Stimulated activated CD8-positive, alpha-beta memory T cell treated with anti-CD3 and anti-CD28 coated beads, Interleukin-15, amount 100 ng/mL, for 48 hours (primary cell): ENCODE measurements at places on chromosomes 6 and 20.

GRCh38 chr6:149503872-149504271 is 19.1 kb upstream of the ZC3H12D start:
- no peak for DNase-seq

GRCh38 chr6:75563032-75563431 is 38.6 kb upstream of the SENP6 start:
- DNase-seq = no peak

DNA sequence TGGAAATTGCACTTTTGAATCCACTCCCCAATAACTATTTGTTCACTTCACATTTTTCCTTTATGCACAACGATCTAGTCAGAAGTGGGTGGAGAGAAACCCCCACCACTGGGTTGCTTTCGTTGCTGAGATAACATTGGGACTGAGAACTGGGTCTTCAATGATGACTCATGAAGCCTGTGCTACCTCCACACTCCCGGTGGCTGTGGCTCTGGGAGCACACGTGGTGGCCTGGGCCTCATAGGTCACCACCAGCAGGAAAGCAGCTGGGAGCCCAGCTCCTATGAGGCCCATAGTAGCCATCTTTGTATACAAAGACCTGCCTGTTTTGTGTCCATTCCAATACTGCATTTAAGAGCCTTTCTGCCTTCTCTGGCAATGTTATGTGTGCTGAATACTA is 178.0 kb upstream of the SASH1 start:
- no peak for DNase-seq

GRCh38 chr6:156943166-156943565 is 166.0 kb downstream of the ARID1B start:
- no peak for DNase-seq

GRCh38 chr6:98946879-98947410 is 801 bp downstream of the FBXL4 start:
- DNase-seq = no peak

DNA sequence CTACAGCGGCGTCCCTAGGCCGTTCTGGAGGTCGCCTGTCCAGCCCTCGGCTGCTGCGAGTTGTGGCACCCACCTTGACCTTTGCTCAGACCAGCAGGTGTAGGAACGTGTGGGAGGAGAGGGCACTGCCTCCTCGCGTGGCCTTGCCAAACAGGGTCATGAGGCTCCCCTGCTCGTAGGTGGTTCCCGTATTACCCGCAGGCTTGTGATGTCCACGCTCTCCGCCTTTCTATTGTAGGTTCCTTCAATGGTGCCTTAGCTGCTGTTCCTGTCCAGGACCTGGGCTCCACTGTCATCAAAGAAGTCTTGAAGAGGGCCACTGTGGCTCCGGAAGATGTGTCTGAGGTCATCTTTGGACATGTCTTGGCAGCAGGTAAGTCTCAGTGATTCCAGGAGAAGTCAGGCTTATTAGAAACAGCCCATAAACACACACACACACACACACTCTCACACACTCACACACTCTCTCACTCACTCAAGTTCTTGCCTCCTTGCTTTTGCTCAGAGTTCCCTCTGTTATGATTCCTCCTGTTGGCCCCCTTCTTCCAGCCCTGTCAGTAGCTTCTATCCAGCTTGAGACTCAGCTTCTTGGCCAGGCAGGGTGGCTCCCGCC is 942 bp downstream of the ACAT2 start:
- DNase-seq = no peak

- DNase-seq = no peak
Observed at GRCh38 chr20:59376109-59376841, 75.9 kb downstream of the EDN3 start.

DNA sequence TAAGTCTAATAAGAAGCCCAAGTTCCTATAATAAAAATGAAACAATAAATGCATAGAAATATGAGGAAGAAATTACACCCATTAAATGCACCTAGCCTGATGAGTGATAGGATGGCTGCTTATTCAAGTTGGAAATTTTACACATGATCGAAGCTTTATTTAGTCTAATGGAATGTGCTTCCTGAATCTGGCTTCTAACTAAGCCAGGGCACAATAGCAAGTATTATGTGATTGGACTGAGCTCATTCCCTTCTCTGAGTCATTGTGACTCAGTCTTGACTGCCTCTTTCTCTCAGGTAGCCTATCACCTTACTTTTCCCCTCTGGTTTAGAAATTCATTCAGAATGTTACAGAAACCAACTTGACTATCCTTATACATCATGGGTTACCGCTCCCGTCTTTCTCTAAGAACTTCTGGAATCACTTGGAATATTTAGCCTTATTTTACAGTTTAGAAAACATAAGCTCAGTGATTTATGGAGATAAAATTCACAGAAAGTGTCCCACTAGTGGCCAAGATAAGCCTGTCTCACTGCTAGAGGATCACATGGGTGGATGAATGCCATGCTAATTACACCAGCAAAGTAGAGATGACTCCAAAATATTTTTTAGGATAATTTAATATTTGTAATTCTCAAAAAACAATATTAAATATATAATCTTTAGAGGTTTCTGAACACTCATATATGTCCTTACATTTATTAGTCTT is 505.3 kb upstream of the JAG1 start:
- DNase-seq = no peak

- no peak for DNase-seq
Observed at GRCh38 chr6:912871-913835, 220.2 kb upstream of the EXOC2 start.

DNA sequence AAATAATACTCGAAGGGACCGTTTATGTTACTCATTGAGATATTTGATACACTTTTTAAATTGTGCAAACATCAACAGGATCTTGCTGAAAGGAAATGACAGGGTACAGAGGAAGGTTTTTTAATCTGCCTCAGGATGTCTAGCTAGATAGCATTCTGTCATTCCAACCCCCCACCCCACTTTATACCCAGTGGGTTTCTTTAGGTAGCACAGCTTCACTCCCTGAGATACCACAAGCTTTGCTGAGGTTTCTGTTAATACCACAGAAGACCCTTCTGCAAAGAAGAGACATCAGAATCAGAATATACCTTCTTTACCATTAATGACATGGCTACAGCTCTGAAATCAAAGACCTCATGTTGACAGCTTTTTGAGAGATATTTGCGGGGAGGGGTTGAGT is 1.3 kb downstream of the PHACTR2 start:
- DNase-seq = no peak

DNA sequence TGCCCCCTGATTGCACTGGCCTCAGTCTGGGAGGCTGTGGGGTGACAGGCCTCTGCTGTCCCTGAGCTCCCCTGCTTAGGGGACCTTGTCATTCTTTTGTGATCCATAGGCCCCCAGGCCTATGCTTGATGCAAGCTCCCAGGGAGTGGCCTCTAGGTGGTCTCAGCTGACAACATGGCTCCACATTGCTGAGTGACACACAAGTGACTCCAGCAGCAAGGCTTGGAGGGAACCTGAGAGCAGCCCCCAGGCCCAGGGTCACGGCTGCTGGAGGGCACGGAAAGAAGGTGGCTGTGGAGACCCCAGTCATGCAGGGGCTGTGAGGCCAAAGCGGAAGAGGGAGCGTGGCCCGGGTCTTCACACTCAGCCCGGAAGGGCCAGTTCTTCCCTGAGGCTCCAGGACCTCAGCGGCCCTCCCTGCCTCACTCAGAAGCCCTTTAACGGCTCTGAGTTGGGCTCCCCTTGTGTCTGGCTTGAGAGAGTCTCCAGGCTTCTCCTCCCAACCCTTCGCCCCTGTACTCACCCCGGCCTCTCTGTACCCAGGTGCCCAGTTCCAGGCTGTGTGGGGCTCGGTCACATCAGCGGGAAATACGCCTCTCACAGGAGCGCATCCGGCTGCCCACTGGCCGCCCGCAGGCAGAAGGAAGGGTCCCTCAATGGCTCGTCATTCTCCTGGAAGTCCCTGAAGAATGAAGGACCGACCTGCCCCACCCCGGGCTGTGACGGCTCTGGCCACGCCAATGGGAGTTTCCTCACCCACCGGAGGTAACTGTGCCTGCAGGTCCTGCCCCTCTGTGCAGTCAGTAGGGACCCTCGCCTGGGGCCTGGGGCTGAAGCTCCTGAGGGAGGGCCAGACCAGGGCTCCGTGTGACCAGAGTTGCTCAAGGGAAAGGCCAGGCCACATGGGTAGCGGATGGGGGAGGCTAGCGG is 23.7 kb upstream of the PCMTD2 start:
- DNase-seq = no peak

DNA sequence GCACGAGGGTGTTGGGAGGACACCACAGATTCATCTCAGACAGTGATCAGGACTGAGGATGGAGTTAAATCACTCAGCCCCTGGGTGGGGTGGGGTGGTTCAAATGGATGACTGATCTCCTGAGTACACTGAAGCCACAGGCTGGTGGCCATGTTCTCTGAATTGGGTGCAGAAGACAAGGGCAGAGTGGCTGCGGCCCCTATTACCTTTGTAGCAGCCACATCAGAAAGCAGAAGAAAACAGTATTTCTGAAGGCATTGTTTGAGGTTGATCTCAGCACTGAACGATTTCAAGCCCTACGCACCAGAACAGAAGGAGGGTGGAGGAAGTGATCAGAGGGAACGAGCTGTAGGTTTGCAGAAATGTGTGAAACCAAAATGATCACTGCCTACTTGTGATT is 71.6 kb downstream of the SH3BGRL2 start:
- DNase-seq = peak; percentile 16

DNA sequence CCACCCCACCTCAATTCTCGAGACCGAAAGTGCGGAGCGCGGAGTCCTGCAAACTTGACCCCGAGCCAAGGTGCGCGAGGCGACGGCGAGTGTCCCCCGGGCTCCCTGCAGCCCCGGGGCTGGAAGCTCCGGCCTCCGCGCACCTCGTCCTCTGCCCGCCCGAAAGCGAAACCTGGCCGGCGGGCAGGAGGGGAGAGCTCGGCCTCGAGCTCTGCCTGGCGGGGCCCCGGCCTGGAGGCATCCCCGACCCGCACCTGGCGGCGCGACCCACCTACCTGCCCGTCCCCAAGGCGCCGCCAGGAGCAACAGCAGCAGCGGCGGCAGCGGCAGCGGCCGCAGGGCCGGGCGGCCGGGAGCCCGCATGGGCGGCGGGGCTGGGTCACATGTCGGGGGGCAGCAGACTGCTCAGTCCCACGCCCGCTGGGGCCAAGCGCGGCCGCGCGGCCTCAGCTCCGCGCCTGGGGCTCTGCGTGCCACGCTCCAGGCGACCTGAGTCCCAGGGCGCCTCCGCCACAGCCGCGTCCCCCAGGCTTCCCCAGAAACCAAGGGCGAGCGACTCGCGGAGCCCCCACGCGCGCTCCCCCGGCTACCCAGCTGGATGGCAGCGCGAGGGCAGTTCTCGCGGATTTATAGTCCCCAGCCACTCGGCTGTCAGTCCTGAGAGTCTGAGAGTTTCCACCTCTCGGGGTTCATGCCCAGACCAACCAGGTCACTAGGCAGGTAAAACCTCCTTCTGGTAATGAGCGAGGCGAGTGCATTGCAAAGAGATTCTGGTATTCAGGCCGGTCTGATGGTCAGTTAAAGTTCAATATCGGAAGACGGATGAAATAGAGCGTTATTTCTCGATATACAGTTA is at the start of gene IL20RA:
IL20RA (minus strand) TSS at position 600 of the 856 bp plus-strand sequence; CDS start at position 363, 237 bp downstream.
- no peak for DNase-seq

- peak; percentile 20 for DNase-seq
Observed at GRCh38 chr6:150987371-150987828, 121.9 kb downstream of the MTHFD1L start.

GRCh38 chr6:135280375-135281136 is 99.4 kb downstream of the MYB start:
- DNase-seq = no peak

DNA sequence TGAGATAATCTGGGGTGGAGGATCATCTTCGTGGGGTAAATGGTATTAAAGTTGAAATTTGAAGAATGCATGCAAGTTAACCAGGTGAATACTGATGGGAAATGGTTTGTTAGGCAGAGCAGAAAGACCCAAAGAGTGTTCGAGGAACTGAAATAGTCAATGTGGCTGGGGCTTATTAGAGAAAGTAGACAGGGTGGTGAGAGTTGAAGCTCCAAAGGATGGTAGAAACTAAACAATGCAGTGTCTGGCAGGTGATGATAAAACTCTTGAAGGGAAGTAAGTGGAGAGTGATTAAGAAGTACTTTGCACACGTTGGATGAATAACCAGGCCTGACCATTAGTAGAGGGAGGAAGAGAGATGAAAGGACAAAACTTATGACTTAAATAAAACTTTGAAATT is 39.8 kb upstream of the CENPW start:
- DNase-seq = no peak

DNA sequence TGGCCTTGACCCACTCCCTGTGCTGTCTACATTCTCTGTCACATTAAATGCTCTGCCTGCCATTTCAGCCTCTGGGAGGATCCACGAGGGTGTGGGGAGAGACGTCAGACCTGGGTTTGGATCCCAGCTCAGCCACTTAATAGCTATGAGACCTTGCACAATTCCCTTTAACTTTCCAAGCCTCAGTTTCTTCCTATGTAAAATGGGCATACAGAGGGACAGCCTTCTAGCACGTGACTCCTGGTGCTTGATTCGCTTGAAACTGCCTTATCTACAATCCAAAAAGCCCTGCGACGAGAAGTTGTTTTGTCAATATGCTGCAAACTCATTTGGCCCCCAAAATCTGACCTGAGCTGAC is 40.0 kb downstream of the TOX2 start:
- no peak for DNase-seq

GRCh38 chr20:64189530-64189966 is 25.3 kb downstream of the MYT1 start:
- no peak for DNase-seq
